Glutamatergic neuron (in vitro differentiated cells): ENCODE measurements at places on chromosomes 16 and 17. TPM values are rescaled to one million over a fixed set of nuclear protein-coding genes. Genes with fewer than 3 reads are reported as not detected.
A peak's percentile ranks its signal among the peaks of the same experiment; 100 is the strongest.

- no peak for DNase-seq
Measured at GRCh38 chr17:39695089-39695474, 4.8 kb upstream of the ERBB2 start.

GRCh38 chr17:19263641-19264051 lies 26.5 kb downstream of the EPN2 start:
- no peak for DNase-seq

DNA sequence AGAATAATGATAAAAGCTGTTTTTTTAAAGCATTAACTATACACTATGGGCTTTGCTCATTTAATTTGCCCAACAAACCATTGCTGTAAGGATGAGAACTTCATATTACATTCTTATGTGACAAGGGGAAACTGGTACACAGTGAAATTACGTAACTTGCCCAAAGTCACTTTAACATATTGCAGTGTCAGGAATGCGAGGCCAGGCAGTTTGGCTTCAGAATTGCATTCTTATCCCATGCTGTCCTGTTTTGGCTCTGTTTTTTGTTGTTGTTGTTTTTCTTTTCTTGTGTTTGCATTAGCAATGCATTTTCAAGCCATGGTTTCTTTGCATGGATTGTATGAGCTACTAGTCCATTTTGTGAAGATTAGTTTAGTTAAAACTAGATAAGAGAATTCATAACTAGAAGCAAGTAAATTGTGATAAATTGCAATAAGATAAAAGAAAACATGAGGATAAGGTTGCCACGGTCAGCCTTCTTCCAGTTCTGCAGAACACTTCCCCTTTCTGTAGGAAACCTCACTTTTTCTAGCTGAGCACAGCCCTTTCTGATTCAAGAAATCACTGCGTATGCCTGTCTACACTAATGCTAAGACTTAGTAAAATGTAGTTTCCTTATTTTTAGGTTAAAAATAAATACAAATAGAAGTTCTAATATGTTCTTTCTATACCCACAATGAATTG lies 221.3 kb upstream of the KCNJ16 start:
- no peak for DNase-seq

GRCh38 chr16:72894293-72895151 lies 153.4 kb downstream of the ZFHX3 start:
- DNase-seq = no peak

- peak; percentile 69 for DNase-seq
Measured at GRCh38 chr17:7889166-7889955, 772 bp downstream of the CHD3 start.

GRCh38 chr17:1608676-1609075 lies 20.0 kb downstream of the SLC43A2 start:
- no peak for DNase-seq

- no peak for DNase-seq
Measured at GRCh38 chr16:82756283-82756599, 129.5 kb downstream of the CDH13 start.

GRCh38 chr17:17254036-17254435 lies 17.1 kb upstream of the FLCN start:
- DNase-seq = no peak

DNA sequence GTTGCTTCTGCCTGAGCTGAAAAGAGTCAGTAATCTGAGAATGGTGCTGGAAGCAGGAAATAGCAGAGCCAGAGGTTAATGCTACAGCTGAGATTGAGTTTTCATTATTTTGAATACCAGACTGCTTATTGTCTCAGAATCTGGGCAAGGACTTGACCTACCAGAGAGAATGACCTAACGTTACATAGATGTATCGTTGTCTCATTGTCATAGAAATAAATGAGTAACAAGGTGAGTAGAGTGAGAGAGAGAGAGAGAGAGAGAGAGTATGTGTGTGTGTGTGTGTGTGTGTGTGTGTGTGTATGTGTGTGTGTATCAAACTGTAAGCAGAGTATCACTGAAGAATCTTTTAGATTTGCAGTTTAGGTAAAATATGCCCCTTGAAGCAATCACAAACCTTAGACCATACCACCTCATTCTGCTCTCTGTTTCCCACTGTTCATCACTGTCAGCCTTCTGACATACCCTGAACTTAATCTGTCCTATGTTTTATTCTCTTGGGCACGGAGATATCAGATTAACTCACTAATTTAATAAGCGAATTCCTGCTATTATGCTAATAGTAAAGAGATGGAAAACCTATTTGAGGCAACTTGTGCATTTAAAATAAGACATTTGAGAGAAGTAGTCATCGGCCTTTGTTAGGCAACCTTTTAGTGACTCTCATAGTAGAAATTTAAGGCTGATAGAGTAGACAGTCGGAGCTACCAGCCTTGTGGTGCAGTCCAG lies 87.8 kb downstream of the CYB561 start:
- no peak for DNase-seq

DNA sequence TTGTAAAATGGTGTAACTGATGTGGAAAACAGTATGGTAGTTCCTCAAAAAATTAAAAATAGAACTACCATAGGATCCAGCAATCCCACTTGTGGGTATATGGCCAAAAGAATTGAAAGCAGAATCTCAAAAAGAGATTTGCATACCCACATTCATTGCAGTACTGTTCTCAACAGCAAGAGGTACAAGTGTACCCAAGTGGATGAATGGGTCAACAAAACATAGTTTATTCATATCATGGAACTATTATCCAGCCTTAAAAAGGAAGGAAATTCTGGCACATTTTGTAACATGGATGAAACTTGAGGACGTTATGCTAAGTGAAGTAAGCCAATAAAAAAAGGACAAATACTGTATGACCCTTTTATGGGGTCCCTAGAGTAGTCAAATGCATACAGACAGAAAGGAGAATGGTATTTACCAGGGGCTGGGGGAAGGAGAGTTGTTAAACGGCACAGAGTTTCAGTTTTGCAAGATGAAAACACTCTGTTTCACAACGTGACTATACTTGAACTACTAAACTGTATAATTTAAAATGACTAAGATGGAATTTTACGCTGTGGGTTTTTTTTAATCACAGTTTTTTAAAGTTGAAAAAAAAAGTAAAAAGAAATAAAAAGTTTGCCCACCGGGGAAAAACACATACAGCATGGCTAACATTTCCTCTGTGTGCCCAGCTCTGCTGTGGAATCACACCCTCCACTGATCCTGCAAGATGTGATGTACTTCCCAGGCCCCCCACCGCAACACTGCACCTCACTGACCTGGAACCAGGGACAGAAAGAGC lies 6.1 kb downstream of the TVP23A start:
- no peak for DNase-seq

DNA sequence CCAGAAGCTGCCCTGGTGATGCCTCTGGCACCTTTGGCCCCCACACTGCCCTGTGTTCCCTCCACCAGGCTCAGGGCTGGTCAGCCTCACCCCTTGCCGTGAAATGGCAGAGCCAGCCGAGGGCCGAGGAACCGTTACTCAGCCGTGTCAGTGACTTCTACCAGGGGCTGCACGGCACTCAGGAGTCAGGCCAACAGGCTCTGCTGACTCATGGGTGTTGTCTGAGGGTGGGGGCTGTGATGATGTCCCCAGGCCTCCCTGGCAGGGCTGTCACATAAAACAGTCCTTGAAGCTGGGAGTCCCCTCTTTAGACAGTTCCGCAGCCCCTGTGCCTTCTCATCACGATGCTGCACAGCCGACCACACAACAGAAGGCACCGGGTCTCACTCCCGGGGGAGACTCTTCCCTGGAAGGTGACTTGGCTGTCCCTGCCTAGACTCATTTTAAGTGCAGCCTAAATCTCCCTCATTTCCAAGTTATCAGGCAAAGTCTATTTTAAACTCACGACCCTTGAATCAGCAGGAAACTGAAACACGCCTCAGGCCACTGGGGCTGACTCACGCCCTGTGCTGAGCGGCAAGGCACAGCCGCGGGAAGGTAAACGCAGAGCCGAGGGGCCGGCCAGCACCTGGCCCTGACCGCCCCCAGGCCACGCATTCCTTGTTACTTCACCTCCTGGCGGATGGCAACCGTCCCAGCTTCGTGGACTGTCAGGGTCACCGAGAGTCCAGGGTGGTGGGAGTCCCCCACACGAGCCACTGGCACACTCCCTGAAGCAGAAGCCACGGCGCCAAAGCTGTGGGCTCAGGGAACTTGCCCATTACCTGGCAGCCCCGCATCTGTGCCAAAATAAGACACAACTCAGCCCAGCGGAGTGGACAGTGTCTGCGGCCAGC lies 102.6 kb downstream of the ZNF778 start:
- DNase-seq = peak; percentile 58

DNA sequence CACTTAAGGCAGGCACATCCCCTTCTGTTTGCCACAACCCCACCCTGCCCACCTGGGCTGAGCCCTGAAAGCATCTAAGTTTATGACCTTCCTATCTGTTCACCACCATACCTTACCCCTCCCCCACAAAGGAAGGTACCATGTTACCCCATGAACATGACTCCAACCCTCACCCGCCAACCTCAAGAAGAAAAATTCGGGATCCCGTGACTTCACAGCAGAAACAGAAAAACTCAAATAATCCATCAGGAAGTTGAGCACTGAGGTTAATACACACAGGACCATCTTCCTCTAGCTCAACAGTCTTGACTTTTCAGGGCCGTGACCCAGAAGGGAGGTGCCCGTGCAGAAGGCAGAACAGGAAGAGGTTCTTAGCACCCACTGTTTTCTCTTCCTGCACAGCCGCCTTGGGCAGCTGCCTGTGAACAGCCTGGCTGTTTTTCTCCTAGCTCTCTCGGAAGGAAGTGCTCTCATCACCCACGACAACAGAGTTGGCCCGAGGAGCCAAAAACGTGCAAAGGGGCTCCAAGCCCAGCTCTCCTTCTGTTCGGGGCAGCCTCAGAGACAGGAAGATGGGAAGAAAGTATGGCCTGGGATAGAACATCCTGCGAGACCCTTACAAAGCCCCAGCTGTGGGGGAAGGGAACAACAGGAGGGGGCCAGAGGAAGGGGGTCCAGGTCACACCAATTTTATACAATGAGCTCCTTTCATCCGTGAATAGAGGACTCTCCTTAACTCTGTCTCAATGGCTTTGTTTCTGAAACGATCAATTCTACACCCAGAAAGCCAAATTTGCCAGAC lies 101.1 kb downstream of the XYLT1 start:
- DNase-seq = no peak

KIF2B gene
- not detected for total RNA-seq

TM4SF5 gene
- not detected for total RNA-seq

MEIOB gene
- total RNA-seq = 2.4 TPM

MSLN gene
- not detected for total RNA-seq

MYH11 gene
- total RNA-seq = 0.10 TPM

PSME3IP1 gene
- total RNA-seq = 124 TPM

DNAH17 gene
- 1.3 TPM for total RNA-seq

KRTAP1-1 gene
- total RNA-seq = not detected
